ENCODE measurements at places on chromosomes 6 and 20.

DNA sequence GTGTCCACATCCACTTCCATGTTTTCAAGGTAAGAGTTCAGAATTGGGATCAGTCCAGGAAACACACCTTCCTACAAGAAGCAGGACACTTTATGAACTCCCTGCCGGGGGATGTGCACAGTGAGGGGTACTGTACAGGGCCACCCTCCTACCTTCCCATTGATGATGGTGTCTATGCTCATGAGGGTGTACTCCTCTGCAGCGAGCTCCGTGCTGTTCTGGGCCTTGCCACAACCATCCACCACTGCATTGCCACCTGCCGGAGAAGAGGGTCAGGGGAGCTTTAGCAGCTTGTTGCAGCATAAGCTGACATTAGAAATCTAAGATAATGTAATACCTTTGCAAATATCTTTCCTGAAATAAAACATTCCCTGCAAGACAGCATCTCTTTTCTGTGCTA is 44.8 kb downstream of the GCLC start:
- DNase-seq: no peak

DNA sequence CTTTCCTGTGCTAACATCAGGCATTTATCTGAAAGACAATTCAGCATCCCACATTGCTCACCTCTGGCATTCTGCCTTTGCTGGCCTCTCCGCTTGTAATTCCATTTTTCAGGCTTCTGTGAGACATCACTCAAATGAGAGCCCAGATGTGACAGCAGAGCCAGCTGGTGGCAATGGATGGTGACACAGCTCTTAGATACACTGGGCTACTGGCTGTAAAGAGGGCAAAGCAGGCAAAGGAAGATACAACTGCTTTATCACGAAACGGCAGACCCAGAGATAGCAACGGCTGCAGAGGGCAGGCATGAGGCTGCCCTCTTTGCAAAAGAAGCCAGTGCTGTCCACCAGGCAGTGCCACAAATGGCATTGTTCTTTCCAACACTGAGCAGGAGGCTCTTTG is 329.8 kb downstream of the KIF16B start:
- DNase-seq: no peak

DNA sequence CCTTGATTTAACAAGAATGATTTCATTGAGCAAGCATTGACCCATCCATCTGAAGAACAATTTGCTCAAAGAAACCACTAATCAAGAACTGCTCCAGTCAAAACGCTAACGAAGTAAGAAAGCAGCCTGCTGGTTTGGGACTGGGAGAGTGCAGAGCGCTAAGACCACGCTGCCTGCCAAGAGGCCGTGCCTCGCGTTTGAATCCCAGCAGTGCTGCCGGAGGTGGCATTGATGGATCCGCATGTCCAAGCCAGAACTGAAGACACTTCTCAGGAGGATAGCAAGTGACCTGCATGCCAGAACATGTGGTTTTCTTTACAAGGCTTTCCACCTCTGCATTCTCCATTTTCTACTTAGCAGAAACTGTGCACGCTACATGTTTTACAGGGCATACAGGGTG is 105.2 kb upstream of the FOXC1 start:
- no peak for DNase-seq

GRCh38 chr20:49854190-49854875 is 41.7 kb downstream of the SLC9A8 start:
- no peak for DNase-seq

- peak; percentile 11 for DNase-seq
Measured at GRCh38 chr6:72933233-72933632, 292.1 kb downstream of the KHDC1L start.

GRCh38 chr6:89297695-89298351 is 17.3 kb downstream of the GABRR2 start:
- peak; percentile 41 for DNase-seq

- no peak for DNase-seq
Measured at GRCh38 chr20:6703656-6704055, 63.8 kb upstream of the BMP2 start.

GRCh38 chr20:1489764-1490436 is 1.3 kb downstream of the SIRPB2 start:
- DNase-seq: no peak

Data from D721Med (cell line).